ENCODE measurements at places on chromosomes 4 and X.

- no peak for DNase-seq
Observed at GRCh38 chrX:119706616-119707015, 13.6 kb upstream of the SEPTIN6 start.

- DNase-seq = no peak
Observed at GRCh38 chr4:4344915-4345527, 41.9 kb upstream of the NSG1 start.

DNA sequence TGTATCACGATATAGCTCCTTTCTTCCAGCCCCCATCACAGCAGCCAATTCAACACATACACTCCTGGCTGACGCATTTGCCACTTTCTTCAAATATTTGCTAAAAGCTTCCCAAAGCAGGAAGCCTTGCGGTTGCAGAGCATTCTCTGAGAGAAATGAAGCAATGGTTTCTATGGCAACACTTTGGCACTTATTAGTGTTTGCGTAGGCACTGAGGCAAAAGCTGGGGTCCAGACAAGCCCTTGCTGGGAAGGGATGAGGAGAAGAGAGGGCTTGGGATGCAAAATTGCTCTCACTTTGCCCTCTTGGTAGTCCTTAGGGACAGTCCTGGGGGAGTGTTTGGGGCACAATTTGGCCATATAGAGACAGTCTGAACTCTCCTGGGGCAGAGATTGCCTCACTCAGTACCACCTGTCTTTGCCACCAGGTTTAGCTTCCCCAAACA, 55.0 kb upstream of the PAK3 start:
- DNase-seq = no peak

DNA sequence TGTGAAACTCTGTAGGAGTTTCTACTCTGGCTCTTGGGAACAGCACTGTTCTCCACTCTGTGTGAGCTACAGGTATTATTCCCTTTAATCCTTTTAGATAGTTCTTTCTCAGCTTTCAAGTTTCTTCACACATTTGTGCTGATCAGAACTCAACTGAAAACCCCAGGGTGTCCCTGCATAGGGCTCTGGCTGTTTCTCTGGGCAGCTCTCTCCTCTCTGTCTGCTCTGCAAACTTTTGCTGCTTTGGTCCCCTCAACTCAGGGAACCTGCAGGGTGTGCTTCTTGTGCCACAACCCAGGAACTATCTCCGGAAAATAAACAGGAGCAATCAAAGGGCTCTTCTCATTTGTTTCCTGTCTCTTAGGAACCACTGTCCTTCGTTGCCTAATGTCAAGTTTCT, 196.6 kb upstream of the GABRA2 start:
- DNase-seq = no peak

GRCh38 chr4:168619266-168619631, 122.4 kb downstream of the PALLD start:
- DNase-seq = no peak

GRCh38 chrX:139158256-139158655, 372.3 kb upstream of the F9 start:
- DNase-seq = no peak

- peak; percentile 67 for DNase-seq
Observed at GRCh38 chr4:112857461-112857860, 192.0 kb upstream of the ANK2 start.

DNA sequence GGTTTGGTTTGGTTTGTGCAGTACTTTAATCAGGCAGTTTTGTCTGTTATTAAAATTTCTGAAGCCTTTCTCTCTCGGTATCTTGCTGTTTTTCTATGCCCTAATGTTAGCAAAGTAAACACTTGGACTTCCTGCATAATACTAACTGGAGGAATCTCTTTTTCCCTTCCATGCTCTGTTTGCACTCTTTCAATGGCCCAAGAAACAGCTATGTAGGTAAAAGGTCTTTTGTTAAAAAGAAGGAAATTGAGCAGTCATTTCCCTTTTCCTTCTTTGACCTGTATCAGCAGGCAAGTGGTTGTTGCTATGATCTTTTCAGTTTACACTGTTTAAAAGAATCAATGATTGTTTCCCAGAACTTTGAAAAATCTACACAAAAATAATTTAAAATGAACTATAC, 82.7 kb downstream of the CCSER1 start:
- no peak for DNase-seq

- no peak for DNase-seq
Observed at GRCh38 chr4:167581449-167581965, 347.2 kb upstream of the SPOCK3 start.

DNA sequence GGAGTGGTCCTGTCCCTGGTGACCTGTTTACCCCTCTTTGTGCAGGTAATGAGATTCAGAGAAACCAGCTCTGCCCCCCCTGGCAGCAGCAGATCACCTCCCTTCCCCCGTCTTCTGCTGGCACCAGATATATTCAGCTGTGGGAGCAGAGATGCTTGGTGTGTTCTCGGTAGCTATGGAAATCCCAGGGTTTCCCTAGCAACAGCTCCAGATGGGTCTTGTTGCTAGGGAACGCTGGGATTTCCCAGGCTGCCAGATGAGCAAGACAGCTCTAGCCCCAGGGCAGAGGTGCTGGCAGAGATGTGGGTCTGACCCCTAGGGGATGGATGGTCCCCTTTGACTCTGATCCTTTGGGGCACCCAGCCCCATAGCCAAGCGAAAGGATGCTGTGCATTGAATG, 20.2 kb downstream of the CETN2 start:
- no peak for DNase-seq

- no peak for DNase-seq
Observed at GRCh38 chr4:57191523-57192034, 81.4 kb upstream of the IGFBP7 start.
